Smooth muscle cell of the brain vasculature (primary cell): ENCODE measurements at places on chromosomes 4 and X.

DNA sequence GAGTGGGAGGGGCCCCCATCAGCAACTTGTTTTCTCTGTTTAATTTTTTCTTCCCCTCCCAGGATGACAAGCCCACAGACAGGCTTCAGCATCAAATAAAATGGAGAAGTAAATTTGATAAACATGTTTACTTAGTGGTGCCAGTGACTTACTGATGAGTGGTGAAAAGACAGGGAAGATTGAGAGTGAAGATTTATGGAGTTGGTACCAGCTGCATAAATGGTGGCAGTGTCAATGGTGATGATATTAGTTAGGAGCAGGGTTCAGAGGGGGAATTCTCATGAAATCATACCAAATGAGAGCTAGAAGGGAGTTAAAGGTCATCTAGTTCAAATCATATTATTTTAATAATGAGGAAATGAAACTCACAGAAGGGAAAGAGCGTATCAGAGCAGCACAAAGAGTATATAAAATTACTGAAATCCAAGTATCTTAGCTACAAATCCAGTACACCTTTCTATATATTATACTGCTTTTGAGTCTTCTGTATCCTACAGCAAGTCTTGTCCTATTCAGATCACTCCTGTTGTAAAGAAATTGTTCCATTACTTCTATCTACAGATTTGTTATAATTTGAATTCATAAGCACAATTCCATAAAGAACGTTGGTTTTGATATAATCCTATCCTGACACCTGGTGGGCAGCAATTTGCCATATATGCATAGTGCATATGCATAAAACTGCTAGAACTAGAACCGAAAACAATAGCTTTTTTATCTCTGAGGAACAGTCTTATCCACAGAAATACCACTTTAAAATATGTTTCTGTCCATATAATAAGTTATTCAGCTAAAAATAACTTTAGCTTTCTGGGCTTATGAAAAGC is 5.0 kb downstream of the P2RY10 start:
- no peak for DNase-seq

DNA sequence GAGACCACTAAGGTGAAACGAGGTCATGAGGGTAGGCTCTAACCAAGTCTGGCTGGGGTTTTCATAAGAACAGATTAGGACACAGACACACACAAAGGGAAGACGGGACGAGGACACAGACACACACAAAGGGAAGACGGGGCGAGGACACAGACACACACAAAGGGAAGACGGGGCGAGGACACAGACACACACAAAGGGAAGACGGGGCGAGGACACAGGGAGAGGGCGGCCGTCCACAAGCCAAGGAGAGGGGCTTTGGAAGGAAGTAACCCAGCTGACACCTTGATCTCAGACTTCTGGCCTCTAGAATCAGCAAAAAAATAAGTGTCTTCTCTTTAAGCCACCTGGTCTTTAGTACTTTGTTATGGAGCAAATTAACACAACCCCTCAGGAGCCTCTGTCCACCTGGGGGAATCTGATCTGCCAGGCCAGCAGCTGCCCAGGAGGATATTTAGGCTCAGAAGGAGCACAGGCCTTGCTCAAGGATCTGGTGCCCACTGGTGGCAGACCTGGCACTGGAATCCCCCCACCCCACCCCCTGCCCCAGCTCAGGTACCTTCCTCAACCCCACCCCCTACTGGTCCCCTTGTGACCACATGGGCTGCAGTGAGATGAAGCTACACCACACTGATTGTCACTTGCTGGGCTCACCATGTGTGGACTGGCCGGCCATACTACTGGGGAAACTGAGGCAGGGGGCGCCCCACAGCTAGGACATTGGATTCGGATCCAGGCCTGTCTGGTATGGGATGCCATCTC is 2.8 kb downstream of the ABLIM2 start:
- DNase-seq: no peak

- no peak for DNase-seq
Observed at GRCh38 chrX:12443534-12444098, 305.3 kb downstream of the FRMPD4 start.

DNA sequence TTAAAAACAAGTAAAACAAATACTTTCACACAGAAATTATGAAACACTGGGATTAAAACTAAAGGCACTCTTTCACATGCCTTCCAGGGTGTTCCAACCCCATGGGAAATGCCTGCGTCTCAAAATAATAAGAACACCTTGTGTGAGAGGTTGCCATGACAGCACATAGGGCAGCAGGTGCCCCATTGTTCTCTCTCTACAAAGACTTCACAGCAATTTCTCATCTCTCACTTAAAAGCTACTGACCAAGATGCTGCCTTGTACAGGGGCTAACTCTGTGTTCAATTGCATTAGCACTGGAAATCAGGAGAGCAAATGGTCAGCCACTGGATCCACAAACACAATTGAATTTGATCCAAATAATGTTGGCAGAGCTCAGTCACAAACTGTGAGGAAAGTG is 102.5 kb upstream of the GALNTL6 start:
- DNase-seq: no peak

DNA sequence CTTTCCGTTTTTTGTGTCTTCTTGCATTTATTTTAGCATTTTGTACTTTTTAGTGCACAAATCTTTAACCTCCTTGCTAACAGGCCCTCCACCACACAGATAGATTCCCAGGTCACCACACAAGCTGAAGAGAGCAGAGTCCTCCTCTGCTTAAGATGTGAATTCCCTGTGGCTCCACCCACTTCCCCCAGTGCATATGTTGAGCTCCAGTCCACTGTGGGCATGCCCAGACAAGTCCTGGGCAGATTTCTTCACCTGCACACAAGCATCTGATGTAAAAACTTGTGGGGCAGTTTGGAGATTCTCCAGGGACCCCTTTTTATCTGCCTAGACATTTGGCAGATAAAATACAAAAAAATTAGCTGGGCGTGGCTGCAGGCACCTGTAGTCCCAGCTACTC is 19.8 kb upstream of the PASD1 start:
- DNase-seq: no peak
